ENCODE measurements at places on chromosomes 7 and 10.

DNA sequence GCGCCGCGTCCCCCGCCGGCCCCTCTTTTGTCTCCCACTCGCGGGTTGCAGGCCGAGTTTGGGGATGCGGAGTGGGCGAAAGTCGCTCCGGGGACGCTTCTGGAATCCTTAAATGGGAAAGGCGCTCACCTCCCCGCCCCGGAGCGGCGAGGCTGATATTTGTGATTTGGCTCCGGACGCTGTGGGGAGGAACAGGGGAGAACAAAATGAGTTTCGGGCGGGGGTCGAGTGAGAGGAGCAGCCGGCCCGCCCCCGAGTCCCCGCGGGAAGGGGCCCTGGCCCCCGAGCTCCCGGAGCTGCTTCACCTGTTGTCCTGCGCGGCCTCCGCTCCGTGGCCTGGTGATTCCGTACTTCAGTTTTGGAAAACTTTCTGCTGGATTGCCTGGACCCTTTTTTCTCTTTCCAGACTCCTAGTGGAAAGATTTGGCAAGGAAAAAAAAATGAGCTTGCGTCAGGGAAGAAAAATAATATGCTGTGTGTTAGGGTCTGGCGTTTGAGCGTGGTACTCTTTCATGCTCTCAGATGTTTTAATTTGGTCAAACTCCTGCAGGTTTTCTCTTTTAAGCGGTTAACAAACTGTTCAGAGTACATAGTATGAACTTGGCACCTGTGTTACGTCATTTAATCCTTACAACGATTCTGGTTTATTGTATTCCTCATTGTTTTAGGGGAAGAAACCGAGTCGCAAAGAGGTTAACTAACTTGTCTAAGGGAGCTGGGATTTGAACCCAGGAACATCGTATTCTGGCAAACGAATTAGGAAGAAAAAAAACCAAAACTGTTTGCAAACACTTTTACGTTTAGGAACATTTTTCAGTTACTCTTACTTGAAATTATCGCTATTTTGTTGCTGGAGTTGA, 924 bp downstream of the BMPR1A start:
- peak; percentile 67 for DNase-seq

DNA sequence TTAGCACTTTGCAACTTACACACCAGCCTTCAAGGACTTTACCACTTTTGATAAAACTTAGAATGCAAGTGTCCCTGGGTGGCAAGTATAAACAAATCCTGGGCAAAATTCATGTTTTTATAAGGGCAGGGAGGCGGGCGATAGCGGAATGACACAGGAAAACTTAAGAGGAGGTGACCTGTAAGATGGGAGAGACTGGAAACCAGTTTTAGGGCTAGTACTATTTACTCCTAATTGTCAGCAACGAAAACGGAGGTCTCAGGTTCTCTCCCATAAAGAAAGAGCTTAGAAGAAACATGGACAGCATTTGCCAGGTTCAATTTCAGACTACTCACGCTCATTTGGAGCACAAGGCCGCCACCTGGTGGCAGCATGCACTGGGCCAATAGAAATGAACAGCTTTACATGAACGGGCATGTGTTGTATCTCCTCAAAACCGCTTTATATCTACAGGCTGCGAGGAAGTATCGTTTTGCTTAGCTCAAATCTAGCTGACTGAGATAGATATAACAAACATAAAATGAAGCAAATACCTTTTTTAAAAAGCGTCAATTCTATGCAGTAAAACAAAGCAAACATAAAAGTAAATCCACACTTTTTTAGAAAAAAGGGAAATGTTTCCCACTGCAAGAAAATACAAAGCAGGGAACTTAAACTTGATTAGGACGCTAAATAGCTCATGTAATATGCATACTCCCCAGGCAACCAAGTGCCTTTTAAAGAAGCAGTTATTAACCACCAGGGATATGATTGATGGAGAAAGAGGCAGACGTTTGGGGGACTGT, 37.6 kb upstream of the SVOPL start:
- DNase-seq = peak; percentile 91

GRCh38 chr7:90455163-90456030, 14.0 kb upstream of the PTTG1IP2 start:
- peak; percentile 67 for DNase-seq

- DNase-seq = no peak
These were observed 24.2 kb downstream of the WIPI2 start for GRCh38 chr7:5214236-5214635.
